Dorsolateral prefrontal cortex (tissue), 122 donors: ENCODE measurements at places on chromosomes 16 and 17.

GRCh38 chr17:45104497-45104896, 27.8 kb downstream of the PLCD3 start:
- DNase-seq: no peak

DNA sequence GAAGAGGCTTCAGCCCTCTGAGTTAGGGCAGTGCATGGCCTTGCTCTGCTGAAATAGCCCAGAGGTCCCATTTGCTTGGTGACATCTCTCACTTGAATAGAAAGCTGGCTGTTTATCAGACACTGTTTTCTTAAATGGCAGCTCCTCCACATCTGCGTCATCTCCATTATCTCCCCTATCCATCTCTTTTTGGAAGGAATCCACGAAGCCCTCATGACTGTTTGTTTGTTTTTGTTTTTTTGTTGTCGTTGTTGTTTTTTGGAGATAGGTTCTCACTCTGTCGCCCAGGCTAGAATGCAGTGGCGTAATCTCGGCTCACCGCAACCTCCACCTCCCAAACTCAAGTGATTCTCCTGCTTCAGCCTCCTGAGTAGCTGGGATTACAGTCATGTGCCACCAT, 16.6 kb downstream of the NAA60 start:
- no peak for DNase-seq

DNA sequence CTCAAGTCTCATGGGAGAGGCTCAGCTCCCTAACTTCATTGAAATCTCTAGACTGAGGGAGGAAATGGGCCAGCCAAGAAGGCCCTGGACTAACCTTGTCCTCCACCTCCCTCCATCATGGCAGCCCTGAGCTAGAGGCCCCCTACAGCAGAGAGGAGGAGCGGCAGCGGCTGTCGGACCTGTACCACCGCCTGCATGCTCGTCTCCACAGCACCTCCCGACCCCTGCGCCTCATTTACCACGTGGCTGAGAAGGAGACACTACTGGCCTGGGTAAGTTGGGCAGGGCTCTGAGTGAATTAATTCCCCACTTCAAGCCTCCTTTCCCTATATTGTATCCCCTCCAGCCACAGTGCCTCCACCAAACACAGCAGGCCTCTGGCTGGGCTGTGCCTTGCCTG, 3.8 kb upstream of the SYCE1L start:
- no peak for DNase-seq

DNA sequence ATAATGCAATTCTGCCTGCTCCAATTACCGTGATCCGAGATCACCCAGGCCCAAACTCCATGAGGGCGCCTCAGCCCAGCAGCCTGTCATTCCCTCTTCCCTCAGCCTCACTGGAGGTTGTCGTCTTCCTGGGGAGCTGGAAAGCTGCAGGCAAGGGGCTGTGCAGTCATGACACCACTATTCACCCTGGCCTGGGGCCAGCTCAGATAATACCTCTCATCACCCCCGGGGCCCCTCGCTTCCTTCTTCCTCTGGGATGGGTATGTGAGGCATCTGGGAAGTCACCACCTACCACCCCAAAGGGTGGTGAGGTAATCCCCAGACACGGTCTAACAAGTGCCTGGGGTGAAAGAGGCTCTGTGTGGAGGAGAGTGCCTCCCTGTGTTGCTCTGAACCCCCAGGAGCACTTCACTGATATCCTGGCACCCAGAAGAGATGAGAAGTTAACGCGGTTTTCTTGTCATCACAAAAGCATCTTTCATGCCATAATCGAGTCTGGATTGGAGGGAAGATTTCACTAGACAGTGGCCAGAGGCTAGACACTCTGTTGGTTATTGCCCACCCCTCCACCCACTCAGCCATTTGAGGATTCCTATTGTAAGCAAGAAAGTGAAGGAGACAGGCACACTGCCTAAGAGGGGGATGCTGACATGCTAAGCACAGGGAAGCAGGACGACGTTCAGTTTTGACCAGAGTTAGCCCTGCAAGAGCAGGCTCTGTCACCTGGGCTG, 18.4 kb downstream of the CFAP20 start:
- DNase-seq: no peak

DNA sequence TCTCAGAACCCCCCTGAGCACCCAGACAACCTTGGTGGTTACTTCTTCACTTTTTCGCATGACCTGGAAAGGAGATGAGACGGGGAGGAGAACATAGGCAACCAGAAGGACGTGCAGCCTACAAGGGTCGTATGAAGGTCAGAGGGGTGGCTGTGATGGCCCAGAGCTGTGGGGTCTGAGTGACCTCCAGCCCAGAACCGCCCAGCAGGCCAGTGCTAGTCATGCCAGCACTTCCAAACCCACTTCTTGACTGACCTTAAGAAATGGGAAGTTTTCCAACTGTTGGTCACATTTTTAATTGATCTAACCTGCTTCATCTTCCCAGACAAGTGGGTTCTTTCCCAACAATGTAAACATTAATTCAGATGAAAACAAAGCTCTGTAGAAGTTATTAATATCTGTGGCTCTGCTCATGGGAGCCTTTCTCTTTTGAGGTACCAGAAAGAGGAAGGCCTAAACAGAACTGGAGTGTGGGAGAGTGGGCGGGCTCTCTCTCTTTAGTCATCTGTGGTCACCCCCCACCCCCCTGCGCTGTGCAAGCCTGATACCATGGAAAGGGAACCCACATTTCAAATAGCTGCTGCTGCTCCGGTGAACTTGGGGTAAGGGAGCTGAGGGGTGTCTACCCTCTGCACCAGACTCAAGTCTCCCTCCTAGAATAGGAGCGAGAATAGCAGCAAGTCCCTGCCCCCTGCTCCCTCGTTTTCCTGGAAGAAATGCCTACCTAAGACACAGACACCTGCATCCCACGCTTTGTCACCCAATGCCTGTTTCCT, 101.6 kb downstream of the RAB11FIP4 start:
- DNase-seq: no peak

DNA sequence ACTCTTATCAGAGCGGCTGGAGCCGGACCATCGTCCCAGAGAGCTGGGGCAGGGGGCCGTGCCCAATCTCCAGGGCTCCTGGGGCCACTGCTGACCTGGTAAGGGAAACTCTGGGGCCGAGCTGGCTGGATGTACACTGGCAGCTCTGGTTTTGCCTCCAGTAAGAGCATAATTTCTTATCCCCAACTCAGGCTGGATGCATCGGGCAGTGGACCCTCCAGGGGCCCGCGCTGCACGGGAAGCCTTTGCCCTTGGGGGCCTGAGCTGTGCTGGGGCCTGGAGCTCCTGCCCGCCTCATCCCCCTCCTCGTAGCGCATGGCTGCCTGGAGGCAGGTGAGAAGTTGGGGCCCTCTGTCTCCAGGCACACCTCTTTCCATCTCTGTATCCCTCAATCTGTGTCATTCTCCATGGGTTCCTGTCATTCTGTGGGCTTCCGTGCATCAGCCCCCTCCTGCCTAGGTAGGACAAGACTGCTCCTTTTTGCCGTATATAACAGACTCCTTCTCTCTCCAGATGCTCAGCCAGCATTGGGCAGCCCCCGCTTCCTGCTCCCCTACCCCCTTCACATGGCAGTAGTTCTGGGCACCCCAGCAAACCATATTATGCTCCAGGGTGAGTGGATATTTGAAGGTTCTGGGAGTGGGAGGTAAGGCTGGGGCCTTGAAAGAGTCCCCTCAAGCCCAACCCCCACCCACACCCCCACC, 9.4 kb upstream of the TMEM88 start:
- DNase-seq: no peak

- no peak for DNase-seq
Measured at GRCh38 chr17:42563543-42563942, 1.6 kb downstream of the COASY start.

- DNase-seq: no peak
Measured at GRCh38 chr16:87966064-87966645, 14.9 kb downstream of the BANP start.

DNA sequence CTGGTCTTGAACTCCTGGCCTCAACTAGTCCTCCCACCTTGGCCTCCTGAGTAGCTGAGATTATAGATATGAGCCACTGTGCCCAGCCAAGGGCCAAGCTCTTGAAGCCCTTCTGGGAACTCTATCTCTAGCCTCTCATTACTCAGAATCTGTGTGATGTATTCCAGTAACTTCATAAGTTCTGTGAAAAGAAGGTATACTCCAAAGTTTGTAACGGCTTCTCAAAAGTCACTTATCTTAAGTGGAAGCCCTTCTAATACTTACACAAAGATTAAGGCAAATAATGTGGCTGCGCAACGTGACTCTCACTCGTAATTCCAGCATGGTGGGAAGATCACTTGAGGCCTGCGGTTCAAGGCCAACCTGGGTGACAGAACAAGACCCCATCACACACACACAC, 19.1 kb upstream of the ATP6V0C start:
- DNase-seq: no peak

- DNase-seq: no peak
Measured at GRCh38 chr16:71297341-71297634, 8.1 kb upstream of the CMTR2 start.

DNA sequence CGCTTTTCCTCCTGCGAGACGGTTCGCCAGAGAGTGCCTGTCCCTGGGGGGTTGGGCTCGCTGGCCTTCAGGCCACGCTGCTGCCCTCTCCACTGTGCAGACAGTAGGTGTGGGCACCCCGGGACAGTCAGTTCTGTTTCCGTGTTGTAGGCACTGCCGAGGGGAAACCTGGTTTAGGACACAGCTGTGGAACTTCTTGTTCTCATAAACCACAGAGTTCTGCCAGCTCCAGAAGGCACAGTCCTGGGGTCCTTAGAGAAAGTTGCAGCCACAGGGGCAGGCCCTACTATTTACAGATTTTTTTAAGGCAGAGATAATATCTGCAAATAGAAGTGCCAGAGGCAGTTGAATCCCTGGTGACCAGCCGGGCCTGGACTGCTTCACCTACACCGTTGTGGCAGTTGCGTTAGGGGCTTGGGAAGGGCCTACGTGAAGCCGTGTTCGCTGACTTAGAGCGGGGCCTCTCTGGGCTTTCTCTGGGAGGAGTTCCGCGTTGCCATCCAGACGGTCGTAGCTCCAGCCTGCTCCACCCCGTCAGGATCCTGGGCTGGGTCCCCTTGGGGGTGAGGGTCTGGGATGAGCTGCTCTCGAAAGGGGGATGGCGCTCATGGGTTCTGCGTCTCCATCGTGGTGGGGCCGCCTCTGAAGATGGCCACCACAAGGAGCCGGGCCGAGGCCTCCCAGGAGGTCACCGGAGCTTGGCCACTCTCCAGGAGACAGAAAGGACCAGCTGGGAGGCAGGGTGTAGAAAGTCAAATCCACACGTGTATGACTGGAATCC, 126.3 kb downstream of the BANP start:
- no peak for DNase-seq

DNA sequence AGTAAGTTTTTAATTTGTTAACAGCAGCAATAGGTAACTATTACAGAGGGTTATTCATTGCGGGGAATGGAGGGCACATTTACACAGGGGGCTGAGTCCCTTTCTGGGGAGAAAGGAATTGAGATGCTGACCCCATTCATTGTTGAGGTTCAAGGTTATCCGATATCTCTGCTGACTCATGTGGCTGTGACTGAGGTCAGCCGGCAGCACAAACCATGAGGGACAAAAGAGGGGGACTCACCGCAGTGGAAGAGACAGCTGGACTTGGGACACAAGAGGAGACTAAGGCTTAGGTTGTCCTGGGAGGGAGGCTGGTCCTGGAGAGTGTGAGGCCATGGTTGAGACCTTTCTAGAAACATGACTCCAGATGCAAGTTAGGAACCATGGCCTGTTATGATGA, 119.1 kb upstream of the XYLT1 start:
- no peak for DNase-seq

DNA sequence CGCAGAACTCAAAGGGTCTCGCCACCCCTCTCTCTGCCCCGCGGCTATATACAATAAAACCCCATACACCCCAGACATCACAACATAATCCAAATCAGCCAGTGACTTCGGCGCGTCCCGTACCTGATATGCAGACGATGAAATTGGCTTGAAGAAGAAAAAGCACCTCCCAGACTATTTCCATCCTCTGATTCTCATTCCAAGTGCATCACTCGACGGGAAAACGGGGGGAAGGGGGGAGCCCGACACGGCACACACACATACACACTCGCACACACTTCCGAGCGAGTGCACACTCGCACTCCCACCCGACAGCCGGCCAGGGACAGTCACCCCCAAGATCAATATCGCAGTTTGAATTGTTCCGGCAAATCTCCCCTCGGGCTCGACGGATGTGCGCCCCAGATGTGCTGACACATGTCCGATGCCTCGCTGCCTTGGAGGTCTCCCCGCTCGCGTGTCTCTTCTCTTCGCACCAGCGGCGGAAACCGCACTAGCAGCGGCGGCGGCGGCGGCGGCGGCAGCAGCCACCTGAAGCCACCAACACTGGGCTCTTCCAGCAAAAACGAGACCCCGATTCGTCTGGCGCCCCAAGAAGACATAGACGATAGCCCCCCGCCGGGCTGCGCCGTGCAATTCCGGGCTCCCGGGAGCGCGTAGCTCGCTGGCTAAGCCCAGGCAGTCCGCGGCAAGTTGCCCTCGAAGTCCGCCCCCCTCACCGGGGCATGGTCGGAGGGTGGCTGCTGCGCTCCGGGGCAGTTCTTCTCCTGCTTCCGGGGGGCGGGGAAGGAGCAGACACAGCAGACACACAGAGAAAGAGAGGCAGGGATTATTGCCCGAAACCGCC, 688 bp downstream of the CA10 start:
- DNase-seq: no peak

DNA sequence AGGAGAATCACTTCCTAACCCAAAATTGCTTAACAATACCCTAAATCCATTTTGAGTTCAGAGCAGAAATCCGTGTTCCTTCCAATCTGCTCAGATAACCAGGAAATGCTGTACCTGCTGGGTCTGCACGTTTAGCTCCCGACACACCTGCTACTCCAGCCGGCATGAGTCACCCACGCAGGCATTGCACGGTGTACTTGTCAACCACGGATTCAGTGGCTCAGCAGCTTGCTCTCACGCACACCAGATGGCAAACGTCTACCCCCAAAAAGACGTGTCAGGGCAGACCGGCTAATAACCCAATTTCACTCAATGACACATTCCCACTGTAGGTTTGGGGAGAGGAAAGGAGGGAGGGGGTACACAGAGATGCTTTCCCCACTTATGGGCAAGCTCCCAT, 468.1 kb downstream of the SOX9 start:
- no peak for DNase-seq

- no peak for DNase-seq
Measured at GRCh38 chr17:45770632-45771270, 13.4 kb upstream of the CRHR1 start.

- no peak for DNase-seq
Measured at GRCh38 chr16:88476817-88477397, 23.8 kb downstream of the ZFPM1 start.

DNA sequence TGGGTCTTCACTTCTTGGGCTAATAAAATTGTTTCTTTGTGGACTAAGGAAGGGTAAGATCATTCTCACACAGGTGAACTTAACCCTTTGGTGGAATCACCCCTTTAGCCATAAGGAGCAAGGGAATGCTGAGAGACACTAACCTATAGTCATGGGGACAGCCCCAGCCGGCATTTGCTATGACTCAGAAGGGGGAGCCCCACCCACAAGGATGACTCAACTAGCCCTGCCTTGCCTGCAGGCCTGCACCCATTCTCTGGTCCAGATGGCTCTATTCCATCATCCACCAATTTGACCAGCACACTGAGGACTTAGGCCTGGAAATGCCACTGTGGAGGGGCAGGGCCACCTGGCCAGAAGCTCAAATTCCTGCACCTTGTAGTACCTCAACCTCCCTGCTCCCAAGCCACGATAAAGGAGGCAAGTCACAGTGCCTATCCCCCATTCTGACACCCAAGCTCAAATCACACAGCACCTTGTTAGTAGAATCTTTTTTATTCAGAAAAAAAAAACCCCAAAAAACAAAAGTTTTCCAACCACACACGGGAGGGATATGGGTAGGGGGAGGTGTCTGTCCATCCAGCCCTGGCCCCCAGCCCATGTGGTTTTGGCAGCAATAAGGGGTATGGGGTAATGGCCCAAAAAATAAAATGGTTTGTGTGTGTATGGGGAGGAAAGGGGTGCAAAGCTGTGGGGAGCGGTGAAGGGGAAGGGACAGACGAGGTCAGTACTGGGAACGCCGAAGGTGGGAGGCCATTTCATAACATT, 3.0 kb downstream of the PFN1 start:
- DNase-seq: peak; percentile 34
